ENCODE measurements at places on chromosomes 3 and 15. TPM values are rescaled to one million over a fixed set of nuclear protein-coding genes. Genes with fewer than 3 reads are reported as not detected.

The SYNPR gene
- total RNA-seq = not detected

The CLN6 gene
- 57.6 TPM for total RNA-seq

The EOMES gene
- 2.8 TPM for total RNA-seq

The LRRC34 gene
- 4.9 TPM for total RNA-seq

The DUOXA2 gene
- not detected for total RNA-seq

The IMPG2 gene
- 0.03 TPM for total RNA-seq

The KCNMB2 gene
- total RNA-seq = not detected

The SATB1 gene
- total RNA-seq = 4.0 TPM

The NEK10 gene
- total RNA-seq = 0.32 TPM

The ZPLD1 gene
- 0.45 TPM for total RNA-seq

The SPATA12 gene
- 0.69 TPM for total RNA-seq

The ECE2 gene
- total RNA-seq = not detected

The C2CD4B gene
- total RNA-seq = not detected

The SHC4 gene
- 21.3 TPM for total RNA-seq

The ZNF592 gene
- total RNA-seq = 4.5 TPM

The RLBP1 gene
- total RNA-seq = 37.2 TPM

The ZBED2 gene
- total RNA-seq = not detected

The FANCI gene
- 64.5 TPM for total RNA-seq

The SLC9C1 gene
- total RNA-seq = 0.64 TPM

The SH3GL3 gene
- not detected for total RNA-seq

The RRP9 gene
- 62.2 TPM for total RNA-seq

The HCLS1 gene
- total RNA-seq = 0.13 TPM

Measured in SK-MEL-5 (cell line).